ENCODE measurements at places on chromosomes 7 and 10.

DNA sequence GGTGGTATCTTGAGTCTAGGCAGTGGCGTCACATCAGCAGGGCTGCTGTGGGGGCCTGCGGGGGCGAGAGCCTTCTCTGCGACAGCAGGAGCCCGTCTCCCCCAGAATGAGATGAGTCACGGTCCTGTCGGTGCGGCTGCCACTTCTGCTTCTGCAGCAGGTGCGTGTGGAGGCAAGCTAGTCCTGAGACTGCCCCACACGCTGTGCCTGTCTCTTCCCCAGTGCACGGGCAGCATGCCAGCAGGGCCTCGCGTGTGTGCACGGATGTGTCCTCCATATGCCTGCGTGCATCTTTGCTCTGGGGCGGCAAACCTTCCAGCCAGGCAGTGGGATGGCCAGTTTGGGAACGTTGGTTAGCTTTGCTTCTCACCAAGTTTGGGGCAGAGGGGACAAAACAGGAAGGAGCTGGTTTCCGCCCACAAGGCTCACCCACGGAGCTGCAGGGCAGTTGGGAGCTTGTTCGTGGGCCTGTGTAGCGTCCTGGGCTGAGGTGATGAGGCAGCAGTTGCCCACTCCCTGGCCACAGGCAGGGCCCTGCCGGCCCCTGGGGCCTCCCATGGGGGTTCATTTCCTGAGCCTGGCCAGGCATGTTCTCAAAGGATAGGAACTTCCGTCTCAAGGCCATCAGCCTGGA, 60.8 kb upstream of the PPIF start:
- no peak for DNase-seq

DNA sequence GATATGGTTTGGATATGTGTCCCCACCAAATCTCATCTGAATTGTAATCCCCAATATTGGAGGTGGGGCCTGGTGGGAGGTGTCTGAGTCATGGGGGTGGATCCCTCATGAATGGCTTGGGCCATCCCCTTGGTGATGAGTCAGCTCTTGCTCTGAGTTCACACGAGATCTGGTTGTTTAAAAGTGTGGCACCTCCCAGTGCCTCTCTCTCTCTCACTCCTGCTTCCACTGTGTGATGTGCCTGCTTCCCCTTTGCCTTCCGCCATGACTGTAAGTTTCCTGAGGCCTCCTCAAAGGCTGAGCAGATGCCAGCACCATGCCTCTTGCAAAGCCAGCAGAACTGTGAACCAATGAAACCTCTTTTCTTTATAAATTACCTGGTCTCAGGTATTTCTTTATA, 4.8 kb upstream of the GCK start:
- DNase-seq: no peak

DNA sequence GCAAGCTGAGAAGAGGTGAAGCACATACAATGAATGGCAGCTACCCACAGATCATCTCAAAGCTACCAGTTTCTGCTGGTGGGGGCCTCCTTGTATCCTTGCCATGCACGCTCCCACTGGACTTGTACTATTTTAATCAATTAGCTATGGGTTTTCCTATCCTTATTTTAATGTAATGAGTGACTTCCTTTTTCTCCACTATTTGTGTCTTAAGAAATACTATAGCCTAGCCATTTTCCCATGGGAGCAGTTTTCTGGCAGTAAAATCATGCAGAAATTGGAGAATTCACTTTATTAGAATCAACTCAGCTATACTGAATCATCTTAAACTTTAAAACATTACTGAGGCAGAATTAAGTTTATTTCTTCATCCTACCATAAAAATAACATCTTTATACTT, 73.5 kb downstream of the CTNNA3 start:
- DNase-seq: no peak

DNA sequence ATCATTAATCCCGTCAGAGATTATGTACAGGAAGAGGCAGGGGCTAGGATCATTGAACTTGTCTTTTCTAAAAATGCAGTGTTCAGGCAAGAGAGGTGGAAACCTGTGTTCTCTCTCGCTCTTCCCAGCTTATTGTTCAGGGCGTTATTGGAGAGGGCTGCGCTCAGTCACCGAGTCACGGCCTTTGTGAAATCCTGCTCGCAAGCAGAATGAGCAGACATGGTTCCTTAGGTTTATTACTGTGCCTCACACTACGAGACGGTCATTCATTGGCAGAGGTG, 631 bp upstream of the PRKRIP1 start:
- DNase-seq: no peak

GRCh38 chr7:27161721-27162560, 3.4 kb downstream of the HOXA9 start:
- DNase-seq: no peak

DNA sequence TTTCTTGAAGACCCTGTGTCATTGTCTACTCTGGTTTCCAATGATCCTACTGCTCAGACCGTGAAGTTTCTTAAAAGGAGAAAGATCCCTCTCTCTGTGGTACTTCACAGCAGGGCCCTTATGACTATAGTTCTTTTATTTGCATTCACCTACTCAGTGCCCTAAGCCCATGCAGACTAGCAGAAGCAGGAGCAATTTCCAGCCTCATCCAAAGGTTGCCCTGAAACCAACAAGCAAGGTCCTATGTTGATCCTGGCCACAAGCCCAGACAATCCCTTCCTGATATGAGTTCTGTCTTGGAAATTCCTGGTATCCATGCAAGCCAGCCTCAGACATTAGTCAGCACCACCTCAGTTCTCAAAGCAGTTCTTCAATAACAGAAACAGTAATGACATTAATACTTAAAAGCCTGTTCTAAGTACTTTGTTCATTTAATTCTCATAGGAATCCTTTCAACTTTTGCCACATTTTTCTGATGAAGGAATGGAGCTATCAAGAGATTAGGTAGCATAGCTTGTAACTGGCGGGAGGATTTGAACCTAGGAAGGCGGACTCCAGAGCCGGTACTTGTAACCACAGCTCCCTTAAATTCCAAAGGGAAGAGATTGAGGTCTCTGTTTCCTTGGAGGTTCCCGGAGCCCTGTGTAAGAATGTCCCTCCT, 58.1 kb upstream of the ST8SIA6 start:
- no peak for DNase-seq

DNA sequence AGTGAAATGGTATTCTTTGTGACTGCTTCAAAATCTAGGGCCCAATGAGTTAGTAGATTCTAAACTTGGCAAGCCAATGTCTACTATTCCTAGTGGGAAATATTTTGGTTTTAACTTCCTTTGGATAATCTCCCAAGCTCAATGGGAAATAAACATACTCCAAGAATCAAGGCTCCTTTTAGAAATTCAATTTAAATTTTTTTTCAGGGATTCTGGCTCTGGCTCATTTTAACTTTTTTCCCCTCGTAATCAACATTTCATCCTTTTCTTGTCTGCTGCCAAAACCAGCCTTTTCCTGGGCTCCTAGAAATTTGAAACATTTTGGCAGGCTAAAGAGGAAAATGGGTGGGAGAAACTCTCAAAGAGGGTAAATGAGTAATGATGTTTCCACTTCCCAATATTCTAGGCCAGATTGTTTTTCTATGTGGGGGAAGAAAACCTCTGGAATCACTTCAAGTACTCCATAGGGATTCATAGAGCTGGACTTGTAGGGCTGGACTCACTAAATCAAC, 85.6 kb upstream of the AGR3 start:
- no peak for DNase-seq

- DNase-seq: no peak
Measured at GRCh38 chr10:132068431-132069121, 2.8 kb downstream of the JAKMIP3 start.

DNA sequence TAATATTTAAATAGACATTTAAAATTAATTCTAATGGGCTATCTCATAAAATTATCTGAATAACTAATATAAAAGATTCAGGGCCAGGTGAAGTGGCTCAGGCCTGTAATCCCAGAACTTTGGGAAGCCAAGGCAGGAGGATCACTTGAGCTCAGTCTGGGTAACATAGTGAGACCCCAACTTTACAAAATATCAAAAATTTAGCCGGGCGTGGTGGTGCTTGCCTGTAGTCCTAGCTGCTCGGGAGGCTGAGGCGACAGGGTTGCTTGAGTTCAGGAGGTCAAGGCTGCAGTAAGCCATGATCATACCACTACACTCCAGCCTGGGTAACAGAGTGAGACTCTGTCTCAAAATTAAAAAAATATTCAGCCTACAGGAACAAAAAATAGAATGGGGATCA, 12.5 kb downstream of the NOBOX start:
- no peak for DNase-seq

DNA sequence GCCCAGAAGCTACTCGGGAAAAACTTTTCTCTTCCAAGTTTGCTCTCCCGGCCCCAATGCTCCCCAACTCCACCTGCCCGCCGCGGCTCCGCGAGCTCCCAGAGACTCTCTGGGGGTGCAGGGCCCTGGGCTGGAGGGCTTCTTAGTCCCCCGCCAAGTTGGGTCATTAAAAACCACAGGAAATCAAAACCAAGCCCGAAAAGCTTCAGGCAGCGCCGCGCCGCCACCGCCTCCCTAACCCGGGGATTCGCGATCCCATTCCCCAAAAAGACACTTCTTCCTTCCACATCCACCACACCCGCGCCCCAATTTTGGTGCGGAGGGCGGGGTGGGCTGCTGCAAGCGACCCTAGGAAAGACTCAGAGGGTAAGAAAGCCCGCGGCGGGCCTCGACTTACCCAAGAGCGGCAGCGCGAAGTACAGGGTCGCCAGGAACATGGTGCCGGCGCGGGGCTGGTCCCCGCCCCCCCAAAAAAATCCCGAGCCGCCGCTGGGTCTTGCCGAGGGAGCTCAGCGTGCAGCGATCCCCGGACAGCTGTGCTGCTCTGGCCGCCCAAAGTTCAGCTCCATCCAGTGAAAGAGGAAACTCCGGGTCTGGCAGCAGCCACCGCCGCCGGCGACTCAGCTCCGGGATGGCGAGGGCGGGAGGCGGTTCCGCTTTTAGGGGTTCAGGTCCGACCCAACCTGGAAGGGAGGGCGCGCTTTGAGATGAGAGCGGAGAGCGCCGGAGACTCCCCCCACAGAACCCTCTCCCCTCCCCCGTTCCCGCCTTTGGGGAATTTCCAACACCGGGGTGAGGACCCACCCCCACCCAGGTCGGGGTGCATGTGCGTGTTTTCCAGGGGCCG, 1.2 kb downstream of the GFRA1 start:
- no peak for DNase-seq

DNA sequence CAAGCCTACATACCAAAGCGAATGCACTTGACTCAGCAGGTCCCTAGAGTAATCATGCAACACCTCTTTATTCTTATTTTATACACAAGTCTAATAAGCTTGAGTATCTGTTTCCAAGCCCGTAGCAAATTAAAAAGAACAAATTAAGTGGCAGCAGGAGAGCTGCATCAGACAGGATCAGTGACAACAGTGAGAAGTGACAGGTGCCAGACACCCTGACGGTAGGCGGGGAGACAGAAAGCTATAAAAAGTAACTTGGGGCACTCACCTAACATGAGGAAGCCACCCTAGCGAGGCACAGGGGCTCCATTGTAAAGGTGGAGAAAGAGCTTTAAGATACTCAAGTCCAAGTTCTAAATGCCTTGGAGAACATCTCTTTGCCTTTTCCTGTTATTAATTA, 174.2 kb downstream of the PLXNA4 start:
- no peak for DNase-seq

DNA sequence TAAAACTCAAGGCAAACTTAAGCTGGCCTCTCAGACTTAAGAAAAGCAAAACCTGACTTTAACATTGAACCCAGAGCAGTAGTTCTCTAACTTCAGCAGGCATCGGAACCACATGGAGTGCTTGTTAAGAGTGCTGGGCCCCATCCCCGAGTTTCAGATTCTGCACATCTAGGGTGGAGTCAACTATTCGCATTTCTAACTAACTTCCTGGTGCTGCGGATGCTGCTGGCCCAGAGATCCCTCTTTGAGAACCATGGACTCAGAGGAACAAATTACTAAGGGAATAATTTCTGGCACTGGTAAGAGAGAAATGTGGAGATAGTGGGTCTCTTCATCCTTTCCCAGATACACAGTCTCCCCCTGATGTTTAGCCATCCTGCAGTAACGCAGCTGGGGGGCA, 14.6 kb upstream of the NPFFR1 start:
- DNase-seq: no peak

DNA sequence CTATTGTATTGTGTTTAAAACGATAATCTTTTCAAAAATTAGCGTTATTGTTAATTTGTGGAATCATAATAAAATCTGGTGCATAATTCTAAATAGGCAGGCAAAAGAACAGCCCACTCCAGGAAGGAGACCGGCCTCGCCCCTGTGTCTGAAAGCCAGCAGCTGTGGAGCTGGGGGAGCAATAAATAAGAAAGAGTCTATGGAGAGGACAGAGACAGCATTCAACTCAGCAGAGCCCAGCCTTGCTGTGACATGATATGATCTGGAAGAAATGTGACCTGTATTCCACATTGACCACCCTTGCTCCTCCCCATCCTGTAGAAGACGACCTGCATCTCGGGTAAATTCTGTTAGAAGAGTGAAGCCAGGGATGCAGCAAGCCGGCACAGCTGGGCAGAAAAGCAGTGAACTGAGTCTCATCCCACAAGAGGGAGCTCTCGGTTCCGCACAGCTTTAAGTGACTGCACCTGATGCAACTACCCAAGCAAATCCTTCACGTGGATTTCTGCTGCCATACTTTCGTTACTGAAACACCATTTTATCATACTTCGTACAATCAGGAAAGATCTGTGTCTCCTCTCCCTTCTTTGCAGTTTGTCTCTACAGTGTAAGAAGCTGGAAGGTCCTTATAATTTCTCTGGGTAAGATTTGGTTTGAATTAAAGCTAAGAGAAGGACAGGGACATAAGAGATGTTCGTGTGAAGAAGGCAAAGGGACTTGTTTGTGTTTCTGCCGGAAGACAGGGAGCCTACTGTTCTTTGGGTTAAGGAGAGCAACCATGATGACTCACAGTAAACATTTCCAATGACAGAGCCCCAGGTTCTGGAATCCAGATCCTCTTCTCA, 427.1 kb downstream of the GPAM start:
- no peak for DNase-seq

- no peak for DNase-seq
Measured at GRCh38 chr7:148807436-148807835, 76.7 kb downstream of the EZH2 start.

GRCh38 chr7:45646207-45646821, 72.1 kb downstream of the ADCY1 start:
- no peak for DNase-seq
